PC-9 (cell line): ENCODE measurements at places on chromosomes 12 and 14. TPM values are rescaled to one million over a fixed set of nuclear protein-coding genes. Genes with fewer than 3 reads are reported as not detected.
A peak's percentile ranks its signal among the peaks of the same experiment; 100 is the strongest.

- H3K4me3 ChIP-seq, result no peak overlapping the region
- H3K4me1 ChIP-seq, result peaks cover 10% of the 10 kb centered on the region
- H3K36me3 ChIP-seq, result no peaks in the 10 kb centered on the region
- H3K27me3 ChIP-seq, result no peaks in the 10 kb centered on the region
- no peak overlapping the region for H3K27ac ChIP-seq
- DNase-seq, result no peak
Measured at GRCh38 chr14:23158779-23159178, 24.7 kb downstream of the SLC7A8 start.

- no peaks in the 10 kb centered on the region for H3K27me3 ChIP-seq
- H3K4me3 ChIP-seq, result no peak overlapping the region
- H3K4me1 ChIP-seq, result no peaks in the 10 kb centered on the region
- H3K36me3 ChIP-seq, result no peaks in the 10 kb centered on the region
- no peak for DNase-seq
Measured at GRCh38 chr12:59446116-59446515, 149.7 kb upstream of the SLC16A7 start.

- H3K4me1 ChIP-seq, result peaks cover 39% of the 10 kb centered on the region
- H3K4me3 ChIP-seq, result no peak overlapping the region
- H3K36me3 ChIP-seq, result no peaks in the 10 kb centered on the region
- DNase-seq, result no peak
Measured at GRCh38 chr12:53870117-53870516, 68.5 kb upstream of the HOXC13 start.

Gene SERPINA1
- total RNA-seq, result not detected in 2 replicates

DNA sequence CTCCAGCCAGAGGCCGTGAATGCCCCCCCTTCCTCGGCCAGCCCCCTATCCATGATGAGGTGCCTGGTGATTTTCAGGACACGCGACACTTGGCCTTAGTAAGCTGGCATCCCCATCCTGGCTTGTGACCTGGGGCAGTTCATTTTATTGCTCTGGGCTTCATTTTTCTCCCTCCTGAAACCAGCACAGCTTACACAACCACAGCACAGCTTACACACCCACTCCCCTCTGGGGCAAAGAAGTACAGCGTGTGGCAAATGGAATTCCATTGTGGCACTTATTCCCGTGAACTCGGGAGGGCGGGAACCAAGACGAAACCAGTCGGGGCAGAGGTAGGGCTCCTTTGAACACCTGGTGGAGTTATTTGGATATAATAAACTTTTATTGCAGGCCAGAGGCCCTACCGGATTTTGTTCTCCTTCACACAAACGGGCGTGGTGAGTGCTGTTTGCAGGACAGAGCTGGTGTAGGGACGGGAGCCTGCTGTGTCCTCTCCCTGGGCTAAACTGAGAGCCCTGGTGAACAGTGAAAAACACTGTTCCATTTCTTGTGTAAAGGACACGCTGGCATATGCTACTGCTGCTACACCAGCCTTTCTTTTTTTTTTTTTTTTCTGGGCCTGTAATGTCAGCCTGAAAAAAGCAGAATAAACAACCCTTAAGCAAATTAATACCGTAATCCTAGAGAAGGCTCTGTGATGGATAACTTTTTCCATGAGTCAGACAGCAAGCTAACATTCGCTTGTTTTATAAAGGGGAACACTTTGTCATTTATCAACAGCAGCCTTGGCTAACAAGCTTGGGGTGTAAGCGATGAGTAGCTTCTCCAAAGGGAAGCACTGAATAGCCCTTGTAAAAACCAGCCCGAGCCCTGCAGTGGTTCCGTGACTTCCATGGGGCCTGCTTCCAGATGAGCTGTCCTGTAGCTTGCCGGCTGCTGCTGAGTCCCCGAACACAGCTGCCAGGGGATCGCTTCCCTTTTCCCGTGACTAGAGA is 29.3 kb downstream of the CD9 start:
- no peaks in the 10 kb centered on the region for H3K27me3 ChIP-seq
- peak; percentile 99 for DNase-seq
- H3K27ac ChIP-seq, result peak overlapping the region; percentile 86
- no peak overlapping the region; the same call in 1 of the 2 replicates for H3K4me3 ChIP-seq

Gene PTCSC3
- total RNA-seq, result not detected in 2 replicates

Gene BEST3
- total RNA-seq, result 0.17 TPM in 1 of 2 replicates, not detected in the other
